Activated T-cell treated with anti-CD3 and anti-CD28 coated beads, Interleukin-2, amount 50 U/mL, for 1 hour (primary cell): ENCODE measurements at places on chromosomes 7 and 10.
A peak's percentile ranks its signal among the peaks of the same experiment; 100 is the strongest.

DNA sequence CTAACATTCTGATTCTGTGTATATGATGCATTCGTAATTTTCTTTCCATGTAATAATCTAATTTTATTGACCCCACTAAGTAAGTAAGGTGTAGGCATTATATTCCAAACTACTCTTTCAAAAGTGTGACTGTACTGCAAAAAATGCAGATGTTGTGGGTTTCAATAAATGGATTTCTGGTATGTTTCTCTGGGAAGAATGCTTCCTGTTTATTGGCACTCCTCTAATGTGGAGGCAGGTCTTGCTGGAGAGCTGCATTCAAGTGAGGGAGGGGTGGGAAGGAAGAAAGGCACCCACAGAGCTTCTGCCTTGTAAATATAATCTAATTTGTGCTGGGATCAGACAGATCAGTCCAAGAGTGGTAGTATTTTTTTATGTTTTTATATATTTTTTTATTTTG is 23.9 kb downstream of the ST7 start:
- DNase-seq = no peak

- no peak for DNase-seq
Measured at GRCh38 chr7:461117-461452, 58.6 kb downstream of the PDGFA start.

DNA sequence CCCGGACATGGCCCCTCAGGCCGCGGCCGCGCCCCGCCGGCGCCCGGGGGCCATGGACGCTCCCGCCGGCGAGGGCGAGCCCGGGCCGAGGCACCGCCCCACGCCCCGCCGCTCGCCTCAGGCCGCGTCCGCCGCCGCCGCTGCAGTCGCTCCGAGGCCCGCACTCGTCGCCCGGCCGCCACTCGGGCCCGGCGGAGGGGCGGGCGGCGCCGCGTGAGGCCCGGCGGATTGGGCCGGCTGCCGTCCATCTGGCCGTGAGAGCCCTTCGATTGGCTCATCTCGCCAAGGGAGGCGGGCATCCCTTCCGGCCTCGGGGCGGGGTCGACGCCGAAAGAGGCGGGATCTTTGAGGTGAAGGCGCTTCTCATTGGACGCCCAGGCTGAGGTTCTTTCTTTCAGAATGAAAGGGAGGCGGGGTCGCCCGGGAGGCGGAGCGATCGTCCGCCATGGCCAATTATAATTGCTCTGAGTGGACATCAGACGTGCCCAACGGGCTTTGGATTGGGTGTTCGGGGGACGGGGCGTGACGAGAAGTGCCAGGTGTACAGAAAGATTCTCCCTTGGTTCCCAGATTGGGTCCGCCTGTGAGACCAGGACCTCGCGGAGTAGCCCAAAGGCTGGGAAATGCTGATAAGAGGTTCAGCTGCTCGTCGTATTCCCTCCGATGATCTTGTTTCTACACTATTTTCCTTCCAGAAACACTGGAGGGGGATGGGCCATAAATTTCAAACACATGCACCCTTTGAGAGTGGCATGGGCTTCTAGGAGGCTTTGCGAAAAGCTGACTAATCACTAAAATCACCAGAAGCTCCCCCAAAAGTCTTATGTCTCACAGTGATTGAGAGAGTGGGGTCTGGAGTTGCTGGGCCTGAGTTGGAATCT is at the start of gene GNA12:
TSS of gene GNA12 (minus strand) at position 156 of the 881 bp plus-strand sequence. CDS start at position 9, 147 bp downstream.
- peak; percentile 99 for DNase-seq

GRCh38 chr10:96838529-96838928 is 6.4 kb downstream of the LCOR start:
- DNase-seq = no peak

GRCh38 chr10:70891627-70892026 is 3.3 kb upstream of the PCBD1 start:
- no peak for DNase-seq

- DNase-seq = no peak
Measured at GRCh38 chr7:82335927-82336326, 107.7 kb downstream of the CACNA2D1 start.

DNA sequence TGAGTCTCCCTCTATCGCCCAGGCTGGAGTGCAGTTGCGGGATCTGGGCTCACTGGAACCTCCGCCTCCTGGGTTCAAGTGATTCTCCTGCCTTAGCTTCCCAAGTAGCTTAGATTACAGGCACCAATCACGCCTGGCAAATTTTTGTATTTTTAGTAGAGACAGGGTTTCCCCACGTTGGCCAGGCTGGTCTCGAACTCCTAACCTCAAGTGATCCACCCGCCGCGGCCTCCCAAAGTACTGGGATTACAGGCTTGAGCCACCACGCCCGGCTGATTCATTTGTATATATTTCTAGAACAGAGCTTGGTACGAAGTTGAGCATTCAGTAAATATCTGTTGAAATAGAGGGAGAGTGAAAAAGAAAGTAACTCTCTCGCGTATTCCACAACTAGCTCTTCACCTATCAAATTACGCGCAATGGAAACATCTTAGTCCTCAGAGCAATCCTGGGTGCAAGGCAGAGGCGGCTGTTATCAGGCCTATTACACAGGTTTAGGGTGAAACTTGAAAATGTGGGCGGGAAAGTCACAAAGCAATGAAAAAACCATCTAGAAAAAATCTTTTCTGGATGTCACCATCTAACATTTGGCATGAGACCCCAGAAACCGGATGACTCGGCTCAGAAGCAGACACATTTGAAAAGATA is 707 bp upstream of the GHITM start:
- DNase-seq = peak; percentile 47

GRCh38 chr7:48084727-48085432 is 4.2 kb upstream of the UPP1 start:
- peak; percentile 51 for DNase-seq

DNA sequence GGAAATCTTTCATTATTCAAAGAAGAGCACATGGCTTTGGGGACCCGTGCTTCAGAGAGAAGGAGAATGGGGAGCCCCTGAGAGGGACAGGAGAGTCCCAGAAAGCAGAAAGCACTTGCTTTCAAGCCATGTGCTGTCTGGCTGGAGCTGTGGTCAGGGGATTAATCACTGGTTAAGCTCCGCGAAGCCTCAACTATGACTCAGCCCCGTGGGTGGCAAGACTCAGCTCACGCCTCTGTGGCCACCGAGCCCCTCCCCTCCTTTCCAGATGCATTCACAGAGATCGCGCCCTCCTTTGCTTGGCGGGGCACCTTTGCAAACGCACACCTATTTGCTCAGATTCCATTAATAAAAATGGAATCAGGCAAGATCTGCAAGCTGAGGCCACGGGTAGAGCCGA is 202.9 kb upstream of the TCERG1L start:
- DNase-seq = no peak

- DNase-seq = no peak
Measured at GRCh38 chr10:74841265-74841973, 15.0 kb downstream of the KAT6B start.

GRCh38 chr10:13946209-13946460 is 359.4 kb downstream of the PRPF18 start:
- DNase-seq = no peak
